ENCODE measurements at places on chromosomes 3 and 15.

DNA sequence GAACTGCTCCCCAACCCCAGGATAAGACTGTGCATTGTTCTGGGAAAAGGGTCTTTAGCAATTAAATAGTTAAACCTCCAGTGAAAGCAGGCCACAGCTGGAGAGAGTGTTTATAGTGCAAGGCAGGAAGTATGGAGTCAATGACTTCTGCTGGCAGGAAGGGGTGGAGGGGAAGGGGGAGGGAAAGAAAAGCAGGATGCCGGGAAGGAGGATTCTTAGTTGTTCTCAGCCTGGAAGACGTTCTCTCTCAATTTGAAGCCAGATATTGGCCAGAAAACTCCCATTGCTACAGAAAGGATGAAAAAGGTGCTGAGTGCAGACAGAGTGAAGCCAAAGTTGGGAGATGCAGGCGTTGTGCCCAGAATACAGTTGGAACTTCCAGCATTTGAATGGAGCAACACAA is 35.7 kb upstream of the ACTL6A start:
- DNase-seq: peak; percentile 83

GRCh38 chr3:8937064-8938020 is 25.9 kb downstream of the RAD18 start:
- no peak for DNase-seq

GRCh38 chr3:160003520-160004128 is 15.0 kb downstream of the IL12A start:
- DNase-seq: no peak

DNA sequence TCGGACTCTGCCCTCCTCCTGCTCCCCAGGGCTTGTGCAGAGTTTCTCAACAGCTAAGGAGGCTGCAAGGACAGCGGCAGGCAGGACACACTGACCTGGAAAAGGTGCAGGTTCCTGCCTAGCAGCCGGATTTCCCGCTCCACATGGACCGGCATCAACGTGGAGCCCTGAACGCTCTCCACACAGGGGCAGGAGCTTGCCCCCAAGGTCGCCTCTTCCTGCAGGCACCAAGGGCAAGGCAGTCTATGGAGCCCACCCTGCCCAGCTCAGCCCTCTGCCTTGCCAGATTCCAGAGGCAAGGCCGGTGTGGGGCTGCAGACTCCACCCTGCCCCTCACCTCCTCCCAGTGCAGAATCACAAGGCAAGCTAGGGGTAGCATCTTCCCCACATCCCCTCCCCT is 10.7 kb downstream of the PLXNB1 start:
- no peak for DNase-seq

- DNase-seq: no peak
Observed at GRCh38 chr3:77001062-77001701, 38.7 kb upstream of the ROBO2 start.
